ENCODE measurements at places on chromosomes 2 and 18.

GRCh38 chr2:170715062-170715931 is at the start of gene SP5:
TSS of gene SP5 (plus strand) at chr2:170715337. CDS start at chr2:170715513, 176 bp downstream.
- DNase-seq, result peak; percentile 60

DNA sequence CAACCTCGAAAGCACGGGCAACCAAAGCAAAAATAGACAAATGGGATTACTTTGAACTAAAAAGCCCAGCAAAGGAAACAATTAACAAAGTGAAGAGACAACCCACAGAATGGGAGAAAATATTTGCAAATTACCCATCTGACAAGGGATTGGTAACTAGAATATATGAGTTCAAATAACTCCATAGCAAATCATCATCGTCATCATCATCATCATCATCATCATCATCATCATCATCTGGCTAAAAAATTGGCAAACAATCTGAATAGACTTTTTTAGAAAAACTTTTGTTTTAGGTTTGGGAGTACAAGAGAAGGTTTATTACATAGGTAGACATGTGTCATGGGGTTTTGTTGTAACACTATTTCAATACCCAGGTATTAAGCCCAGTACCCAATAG is 1239.3 kb upstream of the FAM98A start:
- DNase-seq, result no peak

- no peak for DNase-seq
Measured at GRCh38 chr2:181586569-181587081, 70.3 kb downstream of the CERKL start.

DNA sequence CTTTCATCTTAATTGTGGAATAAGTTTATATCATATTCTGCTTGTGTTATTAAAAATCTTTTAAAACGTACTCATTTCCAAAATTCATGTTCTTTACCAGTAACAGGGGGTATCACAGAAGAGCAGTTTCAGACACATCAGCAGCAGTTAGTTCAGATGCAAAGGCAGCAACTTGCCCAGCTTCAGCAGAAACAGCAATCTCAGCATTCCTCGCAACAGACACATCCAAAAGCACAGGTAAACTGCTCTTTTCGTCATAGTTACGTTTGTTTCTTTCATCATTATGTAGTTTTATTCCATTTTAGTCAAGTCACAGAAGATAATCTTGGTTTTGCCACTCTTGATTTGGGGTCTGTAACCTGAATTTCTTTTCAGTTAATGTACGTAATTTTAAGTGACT is 93.5 kb upstream of the KIF5C start:
- no peak for DNase-seq

All from suppressor macrophage treated with lipopolysaccharide for 1 hour (primary cell).